ENCODE measurements at places on chromosomes 1 and 21.

- DNase-seq, result no peak
Observed at GRCh38 chr1:14313731-14314431, 284.6 kb upstream of the KAZN start.

- DNase-seq, result no peak
Observed at GRCh38 chr21:41411449-41412089, 14.5 kb upstream of the MX1 start.

DNA sequence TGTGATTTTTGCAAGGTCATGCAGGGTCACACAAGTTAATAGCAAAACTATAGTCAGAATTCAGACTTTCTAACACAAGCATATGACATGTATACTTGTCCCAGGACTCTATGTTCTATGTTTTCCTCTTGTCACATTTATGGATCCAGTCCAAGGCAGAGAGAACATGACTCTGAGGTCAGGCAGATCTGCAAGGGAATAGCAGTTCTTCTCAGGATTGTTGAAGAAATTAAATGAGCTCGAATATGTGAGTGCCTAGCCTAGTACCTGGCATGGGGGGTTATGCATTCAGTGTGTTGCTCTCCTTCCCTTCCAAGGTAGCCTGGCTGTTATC is 9.5 kb upstream of the RPTN start:
- peak; percentile 14 for DNase-seq

DNA sequence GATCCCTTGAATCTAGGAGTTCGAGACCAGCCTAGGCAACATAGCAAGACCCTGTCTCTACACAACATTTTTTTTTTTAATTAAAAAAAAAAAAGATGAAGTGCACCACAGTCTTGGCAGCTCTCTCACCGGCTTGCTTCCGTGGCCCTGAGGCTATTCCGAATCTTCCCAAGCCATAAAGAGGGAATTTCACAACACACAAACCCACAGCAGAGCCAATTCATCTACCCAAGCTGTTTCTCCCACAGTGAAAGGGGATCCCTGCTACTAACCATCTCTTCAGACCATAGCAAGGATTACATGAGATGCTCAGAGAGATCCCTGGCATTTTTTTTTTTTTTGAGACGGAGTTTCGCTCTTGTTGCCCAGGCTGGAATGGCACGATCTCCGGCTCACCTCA is 8.3 kb upstream of the CHD5 start:
- peak; percentile 42 for DNase-seq

DNA sequence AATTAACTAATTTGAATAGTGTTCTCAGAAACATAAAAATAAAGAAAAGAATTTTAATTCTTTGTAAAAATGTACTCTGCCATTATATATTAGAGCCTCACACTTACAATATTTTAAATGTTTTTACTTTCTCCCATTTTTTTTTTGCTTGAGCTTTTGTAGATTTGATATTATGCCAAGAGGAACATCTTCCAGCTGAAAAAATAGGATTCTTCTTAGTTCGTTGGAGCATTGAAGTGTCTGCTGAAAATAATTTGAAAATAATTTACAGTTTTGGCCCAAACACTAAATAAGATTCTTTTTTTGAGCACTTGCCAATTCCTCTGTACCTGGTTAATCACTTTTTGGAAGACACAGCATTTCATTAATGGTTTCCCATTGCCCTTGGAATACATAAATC is 175.0 kb upstream of the COL11A1 start:
- no peak for DNase-seq

GRCh38 chr1:172883387-172883791 is 167.4 kb downstream of the TNFSF18 start:
- no peak for DNase-seq

GRCh38 chr1:208791456-208791855 is 547.3 kb upstream of the PLXNA2 start:
- DNase-seq, result no peak

GRCh38 chr21:43321111-43321510 is 105.8 kb downstream of the SIK1 start:
- peak; percentile 51 for DNase-seq
